ENCODE measurements at places on chromosomes 2 and 18. TPM values are rescaled to one million over a fixed set of nuclear protein-coding genes. Genes with fewer than 3 reads are reported as not detected.

The STK39 gene
- polyA plus RNA-seq: 17.5 TPM

The VIT gene
- polyA plus RNA-seq: 47.4 TPM

The ZNF396 gene
- 1.3 TPM for polyA plus RNA-seq

The KLHL41 gene
- polyA plus RNA-seq: 4.8 TPM

The GCKR gene
- polyA plus RNA-seq: 0.49 TPM

The PPP1R1C gene
- 2.4 TPM for polyA plus RNA-seq

The GKN2 gene
- polyA plus RNA-seq: not detected

The RBM45 gene
- polyA plus RNA-seq: 7.3 TPM

The GATA6 gene
- 40.1 TPM for polyA plus RNA-seq

The C1QL2 gene
- polyA plus RNA-seq: 0.04 TPM

The CAVIN2 gene
- 129 TPM for polyA plus RNA-seq

The MAP3K20 gene
- 140 TPM for polyA plus RNA-seq

The GALNT13 gene
- polyA plus RNA-seq: 0.96 TPM

The PHLPP1 gene
- polyA plus RNA-seq: 6.6 TPM

The RBMS1 gene
- 41.7 TPM for polyA plus RNA-seq

The KIF3C gene
- polyA plus RNA-seq: 6.9 TPM

The SNED1 gene
- polyA plus RNA-seq: 17.1 TPM

The TNFAIP6 gene
- polyA plus RNA-seq: 1.7 TPM

The FTCDNL1 gene
- polyA plus RNA-seq: 1.4 TPM

The LRRC30 gene
- polyA plus RNA-seq: not detected

The ALK gene
- polyA plus RNA-seq: 0.29 TPM

The MC5R gene
- not detected for polyA plus RNA-seq

The RUFY4 gene
- 0.09 TPM for polyA plus RNA-seq

The TMEM198 gene
- polyA plus RNA-seq: 6.0 TPM

The TXNDC2 gene
- 0.08 TPM for polyA plus RNA-seq

The STAT4 gene
- 0.80 TPM for polyA plus RNA-seq

The CACNB4 gene
- polyA plus RNA-seq: 4.8 TPM

The NEB gene
- 0.29 TPM for polyA plus RNA-seq

The SCN9A gene
- polyA plus RNA-seq: 0.67 TPM

The RAB6C gene
- 0.08 TPM for polyA plus RNA-seq

The TGFA gene
- polyA plus RNA-seq: 2.1 TPM

The RAX gene
- polyA plus RNA-seq: not detected

The SCYGR4 gene
- polyA plus RNA-seq: not detected

The SFTPB gene
- not detected for polyA plus RNA-seq

The VWA3B gene
- 0.11 TPM for polyA plus RNA-seq

The TSPYL6 gene
- not detected for polyA plus RNA-seq

The FOXD4L1 gene
- 0.03 TPM for polyA plus RNA-seq

The CCBE1 gene
- polyA plus RNA-seq: 0.37 TPM

The TEX44 gene
- polyA plus RNA-seq: not detected

The SLC9A4 gene
- polyA plus RNA-seq: 0.22 TPM

The SEMA4F gene
- 5.0 TPM for polyA plus RNA-seq

The CFAP210 gene
- 0.05 TPM for polyA plus RNA-seq

The C2orf15 gene
- 0.60 TPM for polyA plus RNA-seq

The ATAD2B gene
- 5.1 TPM for polyA plus RNA-seq

The PPP3R1 gene
- 31.3 TPM for polyA plus RNA-seq
